ENCODE measurements at places on chromosomes 6 and 20.

DNA sequence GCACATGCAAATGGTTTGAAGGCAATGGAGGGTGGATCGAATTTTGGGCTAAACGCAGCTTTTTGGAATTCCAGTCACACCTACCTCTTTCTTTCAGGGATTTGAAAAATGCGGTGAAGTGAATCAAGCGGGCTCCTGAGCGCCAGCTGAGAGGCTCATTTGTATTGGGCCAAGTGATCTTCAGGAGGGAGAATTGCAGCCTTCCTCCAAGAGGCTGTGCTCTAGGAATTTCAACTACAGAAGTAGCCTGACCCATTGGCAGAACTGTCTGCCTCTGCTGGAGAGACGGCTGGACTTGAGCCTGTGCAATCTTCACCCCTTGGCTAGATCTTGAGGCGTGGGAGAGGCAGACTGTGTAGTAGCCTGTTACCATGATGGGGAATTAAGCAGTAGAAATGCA, 5.7 kb upstream of the TIAM2 start:
- DNase-seq, result no peak

DNA sequence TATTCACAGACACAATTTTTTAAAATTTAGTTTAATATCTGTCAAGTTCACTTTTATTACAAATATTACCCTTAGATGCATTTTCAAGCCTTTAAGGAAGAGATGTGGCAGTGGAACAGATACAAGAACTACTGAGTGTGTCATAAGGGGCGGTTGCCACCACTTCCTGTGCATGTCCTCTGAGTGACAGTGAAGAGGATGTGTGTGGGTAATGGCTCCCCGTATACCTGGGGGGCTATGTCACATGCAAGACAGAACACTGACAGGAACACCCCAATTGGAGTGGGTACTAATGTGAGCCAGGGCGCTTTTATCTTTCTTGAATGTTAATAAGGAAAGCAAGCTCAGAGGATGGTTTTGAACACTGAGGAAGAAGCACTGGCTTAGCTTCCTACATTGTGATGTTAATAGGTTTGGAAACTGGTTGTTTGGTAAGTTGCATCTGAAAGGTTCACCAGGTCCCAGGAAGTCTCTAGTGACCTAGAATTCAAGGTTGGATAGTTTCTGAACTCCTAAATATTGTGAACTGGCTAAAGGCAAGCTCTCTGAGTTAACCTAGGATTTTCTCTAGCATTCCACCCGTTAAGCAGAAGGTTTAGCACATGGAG, 83.4 kb upstream of the ASF1A start:
- no peak for DNase-seq

DNA sequence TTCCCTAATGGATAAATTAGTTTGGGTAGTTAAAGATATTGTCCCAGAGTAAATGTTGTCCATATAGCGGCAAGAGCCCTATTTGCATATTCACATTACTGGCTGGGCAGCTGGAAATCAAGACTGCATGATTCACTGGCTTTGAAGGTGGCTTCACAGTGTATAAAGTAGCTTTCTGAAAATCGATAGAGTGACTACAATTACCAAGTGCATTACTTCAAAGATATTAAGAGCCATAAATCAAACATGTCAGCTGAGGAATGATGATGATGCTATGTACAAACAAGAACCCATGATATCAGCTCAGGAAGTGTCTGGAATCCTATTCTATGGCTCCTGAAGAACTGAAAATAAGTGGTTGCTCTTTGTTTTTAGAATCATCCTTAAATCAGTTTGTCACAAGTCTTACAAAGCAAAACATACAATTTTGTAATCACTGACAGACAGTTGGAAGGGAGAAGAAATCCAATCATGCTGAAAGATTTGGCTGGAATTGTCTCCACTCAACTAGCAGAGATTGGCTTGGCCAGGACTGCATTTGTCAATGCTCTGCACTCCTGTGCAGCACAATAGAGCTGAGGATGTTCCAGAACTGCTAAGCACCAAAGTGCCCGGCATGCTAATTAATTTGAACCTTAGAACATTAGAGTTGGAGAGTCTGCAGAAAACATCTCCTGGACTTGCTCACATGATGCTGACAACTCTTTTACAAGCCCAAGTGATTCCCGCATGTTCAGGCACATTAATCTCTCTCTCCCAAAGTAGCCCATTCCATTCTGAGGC, 77.9 kb upstream of the B3GAT2 start:
- DNase-seq, result no peak

GRCh38 chr20:32663335-32664011, 10.3 kb downstream of the C20orf203 start:
- DNase-seq, result no peak

DNA sequence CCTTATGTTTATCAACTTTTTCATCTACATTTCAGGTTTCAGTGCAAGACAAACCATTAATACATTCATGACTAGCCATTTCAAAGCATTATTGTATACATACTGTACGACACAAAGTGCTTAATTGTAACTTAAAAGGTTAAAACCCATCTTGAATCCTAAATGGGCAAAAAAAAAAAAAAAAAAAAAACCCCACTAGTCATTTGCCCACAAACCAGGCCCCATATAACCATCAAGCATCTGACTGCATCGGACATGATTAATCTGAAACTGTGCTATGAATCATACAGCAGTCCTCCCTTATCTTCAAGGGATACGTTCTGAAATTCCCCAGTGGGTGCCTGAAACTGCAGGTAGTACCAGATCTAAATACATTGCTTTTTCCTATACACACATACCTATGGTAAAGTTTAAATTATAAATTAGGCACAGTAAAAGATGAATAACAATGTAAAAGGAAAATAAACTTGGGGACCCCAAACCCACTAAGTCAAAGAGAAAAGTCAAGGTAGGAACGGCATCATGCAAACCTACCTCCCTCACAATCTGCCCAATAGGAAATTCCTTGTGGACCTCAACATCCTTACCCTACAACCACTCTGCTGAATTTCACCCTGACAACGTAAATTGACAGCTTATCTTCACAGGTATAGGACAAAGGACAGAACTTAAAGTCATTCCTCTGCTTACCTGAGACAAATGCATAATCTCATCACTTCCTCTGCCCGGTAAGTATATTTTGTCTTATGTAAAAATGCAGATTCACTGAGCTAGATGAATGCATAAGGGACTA, 14.3 kb downstream of the B4GALT5 start:
- no peak for DNase-seq

DNA sequence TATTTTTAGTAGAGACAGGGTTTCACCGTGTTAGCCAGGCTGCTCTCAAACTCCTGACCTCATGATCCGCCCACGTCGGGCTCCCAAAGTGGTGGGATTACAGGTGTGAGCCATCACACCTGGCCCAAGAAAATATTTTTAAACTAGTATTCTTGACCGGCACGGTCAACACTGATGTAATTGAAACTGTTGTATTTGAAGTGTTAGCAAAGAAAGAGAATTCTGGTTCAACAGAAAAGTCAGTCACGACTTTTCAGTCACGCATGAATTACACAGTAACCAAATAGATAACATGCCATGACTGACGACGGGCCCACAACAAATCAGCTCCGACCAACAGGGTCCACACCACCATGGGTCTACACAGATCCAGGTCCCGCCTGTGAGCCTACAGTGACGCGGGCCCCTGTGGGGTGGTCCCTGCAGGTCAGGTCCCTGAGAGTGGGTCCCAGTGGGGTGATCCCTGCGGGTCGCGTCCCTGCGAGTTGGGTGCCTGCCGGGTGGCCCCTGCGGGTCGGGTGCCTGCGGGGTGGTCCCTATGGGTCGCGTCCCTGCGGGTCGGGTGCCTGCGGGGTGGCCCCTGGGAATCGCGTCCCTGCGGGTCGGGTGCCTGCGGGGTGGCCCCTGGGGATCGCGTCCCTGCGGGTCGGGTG, 1.0 kb downstream of the GMEB2 start:
- DNase-seq, result no peak

DNA sequence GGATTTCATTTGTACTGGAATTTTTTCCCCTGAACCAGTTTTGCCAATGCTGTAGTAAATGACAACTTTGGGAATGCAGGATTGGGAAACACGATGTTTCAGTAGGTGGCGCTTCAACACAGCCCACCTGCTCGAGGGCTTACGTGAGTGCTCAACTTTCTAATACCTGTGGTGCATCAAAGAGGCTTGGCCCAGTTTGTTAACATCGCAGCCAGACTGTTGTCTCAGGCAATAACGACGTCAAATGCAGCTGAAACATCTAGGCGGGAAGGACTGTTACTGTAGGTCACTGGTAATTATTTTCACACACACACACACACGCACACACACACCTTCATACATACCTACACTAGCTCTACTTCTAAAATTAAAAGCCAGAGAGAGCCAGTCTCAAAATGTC, 815.5 kb upstream of the SLC35B3 start:
- peak; percentile 53 for DNase-seq

DNA sequence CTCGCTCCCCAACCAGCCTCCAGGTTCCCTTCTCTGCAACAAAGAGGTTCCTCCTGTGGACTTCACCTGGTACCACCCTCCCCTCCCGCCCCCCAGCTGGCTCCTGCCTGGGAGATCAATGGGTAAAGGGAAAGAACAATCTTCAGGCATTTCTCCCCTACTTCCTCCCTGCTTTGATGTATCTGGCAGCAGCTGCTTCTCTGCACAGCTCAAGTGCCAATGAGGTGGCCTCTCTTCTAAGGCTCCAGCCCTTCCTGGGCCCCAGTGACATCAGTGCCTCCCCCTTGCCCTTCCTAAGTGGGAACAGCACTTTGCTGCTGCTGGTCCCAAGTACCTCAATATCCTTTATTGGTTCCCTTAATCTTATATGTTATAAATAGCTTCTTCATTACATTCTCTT, 23.5 kb downstream of the MOCS1 start:
- no peak for DNase-seq

DNA sequence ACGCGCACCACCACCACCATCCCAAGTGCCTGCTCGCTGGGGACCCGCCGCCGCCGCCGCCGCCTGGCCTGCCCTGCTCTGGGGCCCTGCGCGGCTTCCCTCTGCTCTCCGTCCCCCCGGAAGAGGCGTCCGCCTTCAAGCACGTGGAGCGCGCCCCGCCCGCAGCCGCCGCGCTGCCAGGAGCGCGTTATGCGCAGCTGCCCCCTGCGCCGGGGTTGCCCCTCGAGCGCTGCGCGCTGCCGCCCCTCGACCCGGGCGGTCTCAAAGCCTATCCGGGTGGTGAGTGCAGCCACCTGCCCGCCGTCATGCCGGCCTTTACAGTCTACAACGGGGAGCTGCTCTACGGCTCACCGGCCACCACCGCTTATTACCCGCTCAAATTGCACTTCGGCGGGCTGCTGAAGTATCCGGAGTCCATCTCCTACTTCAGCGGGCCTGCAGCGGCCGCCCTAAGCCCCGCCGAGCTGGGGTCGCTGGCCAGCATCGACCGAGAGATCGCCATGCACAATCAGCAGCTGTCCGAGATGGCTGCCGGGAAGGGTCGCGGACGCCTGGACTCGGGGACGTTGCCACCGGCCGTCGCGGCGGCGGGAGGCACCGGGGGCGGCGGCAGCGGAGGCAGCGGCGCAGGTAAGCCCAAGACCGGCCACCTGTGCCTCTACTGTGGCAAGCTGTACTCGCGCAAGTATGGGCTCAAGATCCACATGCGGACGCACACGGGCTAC, 7.2 kb downstream of the PRDM13 start:
- DNase-seq, result no peak

DNA sequence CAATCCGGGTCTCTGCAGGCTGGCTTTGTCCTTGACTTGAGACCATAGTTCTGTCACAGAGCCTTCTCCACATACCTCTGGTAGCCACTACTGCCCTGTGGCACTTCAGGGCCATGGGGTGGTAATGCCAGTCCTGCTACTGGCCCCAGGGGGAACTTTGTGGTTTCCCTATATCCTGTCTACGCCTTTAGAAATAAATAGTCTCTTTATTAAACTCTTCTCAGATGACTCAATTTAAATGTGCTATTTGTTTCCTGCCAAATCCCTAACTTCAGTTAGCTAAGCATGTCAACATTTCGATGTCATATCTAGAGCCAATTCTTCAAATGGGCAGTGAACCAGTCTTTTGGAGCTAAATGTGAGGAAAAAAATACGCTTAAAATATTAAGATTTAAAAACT, 60.1 kb downstream of the SEL1L2 start:
- DNase-seq, result no peak

GRCh38 chr20:8073024-8073832, 53.7 kb upstream of the TMX4 start:
- peak; percentile 86 for DNase-seq

DNA sequence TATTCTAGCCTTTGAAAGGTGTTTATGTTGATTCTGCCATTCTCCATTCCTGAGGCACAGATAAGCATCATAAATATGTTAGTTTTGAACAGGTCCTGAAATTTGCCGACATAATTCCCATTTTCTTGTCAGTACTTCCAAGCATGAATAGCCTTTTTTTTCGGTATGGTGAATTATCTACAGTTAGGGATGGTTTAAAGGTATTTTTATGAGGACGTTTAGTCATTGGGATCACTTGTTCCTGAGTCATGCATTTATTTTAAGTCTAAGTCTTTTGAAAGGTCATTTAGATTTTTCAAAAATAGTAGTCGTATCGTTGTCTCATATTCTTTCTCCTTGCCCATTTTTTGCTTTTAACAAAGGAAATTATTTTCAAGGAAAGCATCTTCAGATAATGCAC, 98.7 kb downstream of the PHACTR3 start:
- DNase-seq, result no peak

DNA sequence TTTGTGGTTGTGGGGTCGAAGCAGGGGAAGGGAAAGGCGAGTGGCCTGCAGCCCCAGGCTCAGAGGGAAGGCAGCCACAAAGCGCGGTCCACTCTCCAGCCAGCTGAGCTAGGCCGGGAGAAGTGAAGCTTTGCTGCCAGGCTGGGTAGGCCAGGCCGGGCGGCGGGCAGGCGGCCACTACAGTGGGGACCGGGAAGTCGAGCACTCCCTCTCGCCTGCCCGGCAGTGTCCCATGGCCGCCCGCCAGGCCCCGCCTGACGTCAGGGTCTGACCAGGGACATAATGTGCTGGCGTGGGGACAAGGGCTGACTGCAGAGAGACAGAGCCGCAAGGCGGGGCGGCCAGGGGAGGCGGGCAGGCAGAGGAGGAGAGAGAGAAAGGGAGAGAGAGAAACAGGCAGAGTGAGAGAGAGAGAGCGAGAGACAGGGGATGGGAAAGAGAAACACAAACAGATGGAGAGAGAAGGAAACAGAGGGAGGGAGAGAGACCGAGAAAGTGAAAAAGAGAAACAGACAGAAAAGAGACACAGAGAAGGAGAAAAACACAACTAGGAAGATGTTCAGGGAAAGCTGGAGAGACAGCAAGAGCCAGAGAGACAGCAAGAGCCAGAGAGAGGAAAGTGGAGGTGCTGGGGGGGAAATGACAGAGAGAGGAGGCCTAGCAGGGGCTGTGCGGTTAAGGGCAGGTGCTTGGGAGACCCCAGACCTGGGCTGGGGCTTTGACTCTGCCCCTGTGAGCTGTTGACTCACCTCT, 94.5 kb upstream of the PTPN1 start:
- no peak for DNase-seq

- DNase-seq, result no peak
These were observed 264.2 kb upstream of the PREP start for GRCh38 chr6:105667056-105667455.

- DNase-seq, result no peak
These were observed 88.8 kb upstream of the SOX4 start for GRCh38 chr6:21504790-21505189.

GRCh38 chr20:3092611-3093379, 8.3 kb upstream of the AVP start:
- no peak for DNase-seq
